Hepatocyte (in vitro differentiated cells): ENCODE measurements at places on chromosomes 16 and 17. TPM values are rescaled to one million over a fixed set of nuclear protein-coding genes. Genes with fewer than 3 reads are reported as not detected.

EFNB3 gene
- polyA plus RNA-seq: 10.6 and 16.6 TPM in 2 replicates

RAMP2 gene
- 48.7 and 62.3 TPM in 2 replicates for polyA plus RNA-seq

DNA sequence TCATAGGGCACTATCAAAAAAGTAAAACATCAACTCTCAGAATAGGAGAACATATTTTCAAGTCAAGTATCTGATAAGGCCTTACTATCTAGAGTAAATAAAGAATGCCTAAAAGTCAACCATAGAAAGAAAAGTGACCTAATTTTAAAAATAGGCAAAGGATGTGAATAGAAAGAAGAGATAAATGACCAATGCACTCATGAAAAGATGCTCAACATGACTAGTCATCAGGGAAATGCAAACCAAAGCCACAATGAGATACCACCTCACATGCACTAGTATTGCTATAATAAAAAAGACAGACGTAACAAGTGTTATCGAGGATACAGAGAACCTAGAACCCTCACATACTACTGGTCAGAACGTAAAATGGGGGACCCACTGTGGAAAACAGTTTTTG lies 90.8 kb downstream of the DYNLRB2 start:
- no peak for DNase-seq

DNA sequence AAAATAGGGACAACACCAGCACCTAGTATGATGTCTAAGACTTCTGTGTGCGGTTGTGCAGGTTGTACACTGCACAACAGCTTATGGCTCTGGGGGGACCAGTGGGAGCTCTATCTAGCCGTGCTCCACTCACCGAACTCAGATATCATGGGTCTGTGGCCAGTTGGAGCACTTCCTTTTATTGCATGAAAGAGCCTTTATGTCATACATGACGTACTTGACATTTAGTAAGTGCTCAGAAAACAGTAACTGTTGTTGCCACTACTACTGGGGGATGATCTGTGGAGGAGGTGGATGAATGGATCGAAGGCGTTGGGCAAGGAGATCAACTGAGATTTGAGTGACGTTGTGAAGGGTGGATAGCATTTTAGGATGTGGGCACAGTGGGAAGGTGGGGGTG lies 368.8 kb downstream of the SNX29 start:
- no peak for DNase-seq

GRCh38 chr17:68314916-68315535 lies 23.7 kb downstream of the ARSG start:
- DNase-seq: no peak

DNA sequence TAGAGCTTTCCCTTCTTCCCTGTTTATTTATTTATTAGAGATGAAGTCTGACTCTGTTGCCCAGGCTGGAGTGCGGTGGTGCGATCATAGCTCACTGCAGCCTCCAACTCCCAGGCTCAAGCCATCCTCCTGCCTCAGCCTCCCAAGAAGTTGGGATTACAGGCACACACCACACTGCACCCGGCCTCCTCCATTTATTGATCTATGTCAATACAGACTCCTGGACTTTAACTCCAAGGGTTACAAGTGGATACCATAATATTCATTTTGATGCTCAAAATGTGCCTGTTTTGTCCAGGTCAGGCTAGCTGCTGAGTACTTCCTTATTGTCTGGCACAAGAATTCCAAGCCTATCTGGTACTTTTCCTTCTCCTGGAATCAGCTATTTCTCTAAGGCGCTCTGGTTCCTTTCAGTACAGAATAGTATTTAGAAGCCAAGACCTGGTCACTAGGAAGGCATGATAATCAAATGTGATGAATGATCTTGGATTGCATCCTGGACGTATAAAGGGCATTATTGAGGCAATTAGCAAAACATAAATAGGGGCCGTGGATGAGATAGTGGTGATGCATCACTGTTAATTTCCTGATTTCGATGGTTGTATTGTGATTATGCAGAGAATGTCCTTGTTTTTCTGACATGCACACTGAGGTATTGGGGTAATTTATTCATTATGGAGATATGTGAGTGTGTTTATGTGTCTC lies 21.7 kb downstream of the IL4R start:
- no peak for DNase-seq

DNA sequence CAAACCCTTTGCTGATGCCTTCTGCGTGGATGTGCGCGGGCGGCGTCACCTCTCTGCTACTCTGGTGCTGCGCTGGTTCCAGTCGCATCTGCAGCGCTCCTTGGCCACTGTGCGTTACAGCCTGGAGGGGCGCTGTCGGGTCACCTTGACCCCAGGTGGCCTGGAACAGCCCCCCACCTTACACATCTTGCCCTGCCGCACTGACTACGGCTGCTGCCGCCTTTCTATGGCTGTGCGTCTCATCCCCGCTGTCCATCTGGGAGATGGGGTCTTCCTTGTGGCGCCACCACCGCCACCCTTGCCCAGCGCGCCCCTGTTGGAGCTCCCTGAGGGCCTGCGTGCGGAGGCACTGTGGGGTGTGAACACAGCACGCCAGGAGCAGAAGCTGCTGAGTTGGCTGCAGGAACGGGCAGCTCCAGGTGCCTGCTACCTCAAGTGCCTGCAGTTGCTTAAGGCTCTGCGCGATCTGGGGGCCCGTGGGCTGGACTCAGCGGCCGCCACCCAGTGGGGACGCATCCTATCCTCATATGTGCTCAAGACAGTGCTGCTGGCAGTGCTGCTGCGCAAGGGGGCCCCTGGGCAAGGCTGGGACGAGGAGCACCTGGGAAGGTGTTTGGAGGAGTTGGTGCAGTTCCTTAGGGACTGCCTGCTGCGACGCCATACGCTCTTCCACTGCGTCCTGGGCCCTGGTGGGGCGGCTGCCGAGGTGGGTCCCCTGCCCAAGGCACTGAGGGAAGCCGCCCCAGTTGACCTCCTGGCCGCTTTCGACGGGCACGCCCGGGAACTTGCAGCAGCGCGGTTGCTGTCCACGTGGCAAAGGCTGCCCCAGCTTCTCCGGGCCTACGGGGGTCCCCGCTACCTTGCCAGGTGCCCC lies 1.6 kb downstream of the ITPRIPL2 start:
- no peak for DNase-seq

DNA sequence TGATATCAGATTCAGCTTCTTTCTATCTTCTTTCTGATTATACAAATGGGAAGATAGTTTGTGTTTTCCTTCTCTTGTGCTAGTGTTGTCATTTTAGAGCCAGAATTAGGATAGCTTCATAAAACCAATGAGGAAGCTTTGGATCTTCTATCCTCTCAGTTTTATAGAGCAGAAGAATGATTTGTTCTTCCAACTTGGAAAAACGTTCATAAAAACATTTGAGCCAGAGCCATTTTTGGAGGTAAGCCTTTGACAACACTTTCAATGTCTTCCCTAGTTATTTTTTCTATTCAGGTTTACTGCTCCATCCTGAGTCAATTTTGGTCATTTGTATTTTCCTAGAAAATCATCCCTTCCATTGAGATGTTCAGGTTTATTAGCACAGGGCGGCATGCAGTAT lies 91.2 kb upstream of the MYOCD start:
- DNase-seq: no peak

- DNase-seq: no peak
Measured at GRCh38 chr17:35293151-35293847, 50.4 kb downstream of the SLFN5 start.
